Spleen (tissue), 13 donors: ENCODE measurements at places on chromosomes 4 and X. TPM values are rescaled to one million over a fixed set of nuclear protein-coding genes. Genes with fewer than 3 reads are reported as not detected.

DNA sequence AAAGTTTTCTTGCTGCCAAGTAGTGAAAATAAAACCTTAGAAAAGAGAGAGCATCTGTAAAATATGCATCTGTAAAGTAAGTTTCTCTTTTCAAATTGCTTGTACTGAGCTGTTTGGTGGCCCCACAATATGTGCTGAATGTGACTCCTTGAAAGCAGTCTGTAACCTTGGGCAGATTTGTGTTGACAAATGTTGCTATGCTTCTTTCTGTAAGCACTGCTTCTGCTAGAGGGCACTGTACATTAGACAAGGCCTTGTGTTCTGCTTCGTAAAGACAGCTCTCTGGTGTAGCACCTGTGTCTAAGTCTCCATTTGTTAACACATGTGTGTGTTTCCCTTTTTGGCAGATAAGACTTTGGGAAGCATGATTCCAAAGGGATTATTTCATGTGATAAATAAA, 56.6 kb upstream of the NRK start:
- no peak for DNase-seq

DNA sequence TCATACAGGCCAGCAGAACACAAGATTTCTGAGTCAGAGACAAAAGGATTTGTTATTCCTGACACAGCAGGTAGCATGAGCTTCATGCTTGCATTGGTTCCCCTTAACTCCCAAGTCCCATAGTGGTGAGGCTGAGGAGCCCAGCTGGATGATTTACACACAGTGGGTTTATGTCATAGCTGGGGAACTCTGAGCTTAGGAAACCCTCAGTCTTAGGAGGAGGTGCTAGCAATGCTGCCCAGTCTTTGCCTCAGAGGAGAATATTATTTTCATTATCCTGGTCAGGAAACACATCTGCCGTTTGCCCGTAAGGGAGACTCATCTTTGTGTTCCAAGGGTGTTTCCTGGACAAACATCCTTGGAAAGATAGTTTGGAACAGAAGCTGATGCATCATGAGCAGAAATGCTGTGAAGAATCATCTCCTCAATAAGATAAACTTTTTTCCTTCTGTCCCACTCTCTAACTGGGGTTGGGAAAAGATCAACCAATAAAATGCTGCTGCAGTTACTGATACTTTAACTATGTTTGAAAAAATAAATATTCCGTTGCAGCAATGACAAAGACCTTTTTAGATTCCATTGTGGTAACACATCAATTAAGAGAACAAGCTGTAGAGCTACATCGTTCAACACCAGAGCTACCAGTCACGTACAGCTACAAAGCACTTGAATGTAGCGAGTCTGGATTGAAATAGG, 146.8 kb downstream of the DCLK2 start:
- DNase-seq, result no peak

DNA sequence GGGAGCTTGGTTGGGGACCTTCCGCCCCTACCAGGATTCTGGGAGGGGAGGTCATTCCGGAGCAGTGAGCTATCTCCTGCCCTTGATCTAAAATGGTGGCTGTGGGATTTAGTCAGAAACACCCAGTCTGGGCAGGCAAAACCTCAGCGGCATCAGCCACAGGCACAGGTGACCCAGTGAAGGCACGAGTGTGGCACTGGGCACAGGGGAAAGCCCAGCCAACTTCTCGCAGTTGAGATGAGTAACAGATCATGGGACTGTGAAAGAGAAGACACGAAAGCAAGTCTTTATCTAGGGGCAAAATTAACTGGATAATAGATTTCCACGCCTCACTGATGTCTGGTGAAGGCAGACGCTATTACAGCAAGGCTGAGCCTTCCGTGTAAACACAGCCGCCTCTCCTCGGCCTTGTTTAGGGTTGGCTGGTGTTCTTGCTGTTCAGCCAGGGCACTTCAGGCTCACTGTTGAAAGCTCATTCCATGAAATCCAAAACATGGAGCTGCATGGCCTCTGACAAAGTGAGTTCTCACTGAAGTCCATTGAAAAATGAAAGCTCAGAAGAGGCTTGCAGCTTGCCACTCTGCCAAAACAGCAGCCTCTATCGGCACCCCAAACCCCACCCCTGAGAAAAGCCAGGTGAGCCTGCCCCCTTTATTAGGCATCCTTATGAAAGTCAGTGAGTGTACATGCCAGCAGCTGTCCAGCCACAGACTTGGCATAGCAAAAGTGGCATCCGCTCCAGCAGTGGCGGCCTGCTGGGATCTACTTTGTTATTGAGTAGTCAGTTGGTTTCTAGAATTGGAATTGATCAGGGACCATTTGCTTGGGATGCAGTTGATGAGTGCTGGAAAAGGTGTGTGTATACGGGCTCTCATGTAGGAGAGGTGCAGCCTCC, 102.3 kb upstream of the MTM1 start:
- no peak for DNase-seq

DNA sequence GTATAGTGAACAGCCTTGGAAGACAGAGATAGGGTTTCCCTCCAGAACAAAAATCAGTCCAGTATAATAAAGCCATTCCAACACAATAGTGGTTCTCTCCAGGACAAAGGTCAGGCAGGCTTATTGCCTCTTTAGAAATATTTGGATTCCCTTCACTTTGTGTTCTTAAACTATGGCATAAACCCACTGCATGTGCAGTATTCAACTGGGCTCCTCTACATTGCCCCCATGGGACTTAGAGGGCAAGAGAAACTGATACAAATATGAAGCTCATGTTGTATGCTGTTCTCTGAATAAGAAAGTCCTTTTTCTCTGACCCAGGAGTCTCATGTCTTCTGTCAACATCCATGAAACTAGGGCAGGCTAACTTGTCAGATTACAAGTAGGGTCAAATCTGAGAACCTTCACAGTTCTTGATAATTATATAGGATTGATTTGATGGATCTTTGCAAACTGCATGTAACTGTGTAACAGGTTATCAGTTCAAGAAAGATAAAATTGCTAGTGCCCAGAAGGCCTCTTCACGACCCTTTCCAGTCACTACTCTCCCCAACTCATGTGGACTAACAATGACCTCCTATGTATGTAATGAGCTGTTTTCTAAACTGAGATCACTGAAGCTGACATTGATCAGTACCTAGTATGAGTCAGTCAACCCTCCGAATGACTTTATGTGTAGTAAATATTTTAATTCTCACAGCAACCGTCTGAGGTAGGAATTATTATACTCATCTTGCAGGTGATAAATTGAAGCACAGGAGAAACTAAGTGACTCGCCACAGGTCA, 31.9 kb upstream of the FAM9C start:
- no peak for DNase-seq

DNA sequence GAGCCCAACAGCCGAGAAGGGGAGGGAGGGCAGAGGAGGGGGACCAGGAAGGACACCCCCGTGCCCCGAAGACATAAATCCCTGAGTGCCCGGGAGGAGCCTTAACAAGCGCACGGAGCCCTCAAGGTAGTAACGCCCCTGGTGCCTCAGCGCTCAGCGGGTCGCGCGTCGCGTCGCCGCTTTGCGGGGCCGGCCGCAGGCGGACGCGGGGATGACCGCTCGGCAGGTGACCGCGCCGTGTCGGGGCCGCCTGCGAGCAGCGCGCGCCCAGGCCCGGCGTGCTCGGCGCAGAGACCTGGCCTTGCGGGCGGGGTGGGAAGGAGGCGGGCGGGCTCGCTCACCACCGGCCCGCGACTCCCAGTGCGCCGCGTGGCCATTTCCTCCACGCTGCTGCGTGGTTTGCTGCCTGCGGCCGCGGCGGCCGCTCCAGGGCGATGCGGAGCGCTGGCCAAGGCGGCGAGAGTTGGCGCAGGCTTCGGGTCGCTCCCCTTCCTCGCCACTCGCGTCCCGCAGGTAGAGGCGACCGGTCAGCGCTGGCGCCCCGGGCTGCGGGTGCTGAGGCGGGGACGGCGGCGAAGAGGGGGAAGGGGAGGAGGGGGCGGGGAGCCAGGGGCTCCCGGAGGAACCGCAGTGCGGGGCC, 632 bp downstream of the CCSER1 start:
- peak; percentile 89 for DNase-seq

DNA sequence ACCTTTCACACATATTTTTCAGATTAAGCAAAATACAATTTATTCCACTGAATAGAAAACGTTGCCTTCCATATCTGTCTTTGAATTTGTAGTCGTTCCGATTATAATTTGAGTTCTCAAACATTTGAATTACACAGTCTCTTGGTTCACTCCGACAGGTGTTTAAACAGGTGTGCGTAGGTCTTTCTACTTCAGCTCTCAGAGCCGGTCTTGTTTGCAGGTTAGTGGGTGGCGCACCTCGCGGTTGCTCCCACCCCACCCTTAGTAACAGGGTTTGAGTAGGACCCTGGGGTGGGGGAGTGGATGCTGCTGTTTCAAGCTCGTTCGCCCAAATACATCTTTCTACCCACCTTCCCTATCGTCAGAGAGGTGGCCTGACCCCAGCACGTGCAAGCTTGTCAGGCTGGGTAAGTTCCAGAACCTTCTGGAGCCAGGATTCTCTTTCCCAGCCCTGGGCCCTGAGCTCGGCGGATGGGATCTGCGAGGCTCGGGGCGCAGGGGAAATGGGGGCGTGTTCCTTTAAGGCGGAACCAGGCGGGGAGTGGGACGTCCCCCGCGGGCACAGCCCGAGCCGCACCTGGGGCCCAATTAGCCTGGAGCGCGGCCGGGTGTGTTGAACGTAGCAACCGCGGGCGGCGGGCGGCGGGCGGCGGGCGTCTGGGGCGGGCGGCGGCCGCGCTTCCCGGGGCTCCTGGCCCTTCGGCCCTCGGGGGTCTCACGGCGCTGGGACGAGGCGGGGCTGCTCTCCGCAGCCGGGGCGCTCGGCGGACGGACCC, at the start of gene FAM149A:
FAM149A (plus strand) TSS at position 591 of the 776 bp plus-strand sequence.
- DNase-seq, result peak; percentile 86

GRCh38 chr4:20268028-20268427, 16.3 kb downstream of the SLIT2 start:
- DNase-seq, result no peak

GRCh38 chr4:140070973-140071372, 83.0 kb downstream of the MAML3 start:
- no peak for DNase-seq

The CTAG2 gene
- not detected for polyA plus RNA-seq

- DNase-seq, result no peak
Measured at GRCh38 chr4:174334628-174335027, 50.9 kb downstream of the CEP44 start.

The ETDA gene
- not detected for polyA plus RNA-seq

The MAOA gene
- polyA plus RNA-seq, result 7.2 TPM

DNA sequence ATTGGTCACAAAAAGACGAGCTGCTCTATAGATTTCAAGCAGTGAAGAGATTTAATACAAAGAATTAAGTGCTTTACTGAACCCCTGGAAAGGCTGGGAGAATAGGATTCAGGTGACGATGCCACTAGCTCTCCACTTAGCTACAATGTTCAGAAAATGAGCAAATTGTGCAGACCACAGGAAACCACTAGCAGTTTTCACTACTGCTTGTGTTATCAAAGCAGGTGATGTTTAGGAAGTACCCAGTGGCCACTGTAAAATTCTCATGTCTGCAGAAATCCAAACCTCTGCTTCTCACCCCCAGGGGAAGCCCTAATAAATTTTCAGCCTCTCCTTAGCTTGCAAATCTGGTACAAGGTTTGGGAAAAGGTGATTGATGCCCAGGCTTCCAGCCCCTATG, 165.1 kb downstream of the IL1RAPL1 start:
- no peak for DNase-seq

The NMU gene
- not detected for polyA plus RNA-seq

The CCDC110 gene
- polyA plus RNA-seq, result 0.20 TPM

GRCh38 chr4:3253808-3254207, 4.8 kb downstream of the MSANTD1 start:
- DNase-seq, result peak; percentile 71

GRCh38 chr4:73976217-73976616, 5.6 kb downstream of the PF4 start:
- no peak for DNase-seq

The TMEM150C gene
- polyA plus RNA-seq, result 4.5 TPM

- no peak for DNase-seq
Measured at GRCh38 chrX:149007423-149007822, 497.7 kb downstream of the IDS start.

DNA sequence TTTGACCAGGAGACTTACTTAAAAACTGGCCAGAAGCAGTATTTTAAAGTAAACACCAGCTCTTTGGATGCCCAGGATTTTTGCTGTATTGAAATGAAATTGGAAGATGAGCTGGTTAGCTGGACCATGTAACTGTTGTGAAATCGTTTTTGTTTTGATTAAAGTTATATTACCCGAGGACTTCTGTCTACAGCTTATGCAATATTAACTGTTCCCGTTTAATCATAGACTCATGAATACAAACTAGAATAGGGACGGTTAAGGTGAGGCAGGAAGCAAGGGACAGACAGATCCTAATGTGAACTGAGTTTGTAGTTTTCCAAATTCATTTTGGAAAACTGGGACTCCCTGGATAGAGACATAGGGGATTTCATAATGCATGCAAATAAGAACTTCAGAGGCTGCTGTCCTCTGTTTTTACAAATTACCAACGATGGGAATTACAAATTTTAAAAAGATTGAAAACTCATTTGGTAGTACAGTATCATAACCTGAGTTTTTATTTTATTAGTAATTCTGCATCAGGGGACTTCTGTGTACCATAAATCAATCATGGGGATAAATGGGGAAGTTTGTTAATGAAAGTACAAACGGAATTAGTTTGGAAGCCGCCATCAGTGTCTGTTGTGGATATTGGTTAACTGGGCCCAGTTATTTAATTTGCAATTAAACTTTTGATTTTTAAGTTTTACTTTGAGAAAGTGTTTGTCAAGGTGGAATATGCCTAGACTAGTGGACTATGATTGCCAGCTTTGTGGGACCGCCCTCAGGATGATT, 304.4 kb downstream of the AFF2 start:
- DNase-seq, result no peak

DNA sequence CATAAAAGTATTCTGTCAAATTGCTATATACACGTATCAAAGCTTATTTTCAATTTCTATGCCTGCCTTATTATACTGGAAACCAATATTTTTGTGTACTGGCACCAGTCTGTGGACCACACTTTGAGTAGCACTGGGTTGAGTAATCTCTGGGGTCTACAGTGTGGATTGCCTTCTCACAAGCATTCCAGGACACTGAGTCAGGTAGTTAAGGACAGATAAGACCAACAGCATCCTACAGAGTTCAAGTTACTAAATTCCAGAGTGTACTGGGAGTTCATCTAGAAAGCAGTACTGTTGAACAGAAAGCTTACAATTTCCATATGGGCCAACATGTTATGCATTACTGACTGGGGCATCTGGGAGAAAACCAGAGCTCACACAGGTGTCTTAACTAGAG, 61.8 kb downstream of the VMA21 start:
- no peak for DNase-seq

DNA sequence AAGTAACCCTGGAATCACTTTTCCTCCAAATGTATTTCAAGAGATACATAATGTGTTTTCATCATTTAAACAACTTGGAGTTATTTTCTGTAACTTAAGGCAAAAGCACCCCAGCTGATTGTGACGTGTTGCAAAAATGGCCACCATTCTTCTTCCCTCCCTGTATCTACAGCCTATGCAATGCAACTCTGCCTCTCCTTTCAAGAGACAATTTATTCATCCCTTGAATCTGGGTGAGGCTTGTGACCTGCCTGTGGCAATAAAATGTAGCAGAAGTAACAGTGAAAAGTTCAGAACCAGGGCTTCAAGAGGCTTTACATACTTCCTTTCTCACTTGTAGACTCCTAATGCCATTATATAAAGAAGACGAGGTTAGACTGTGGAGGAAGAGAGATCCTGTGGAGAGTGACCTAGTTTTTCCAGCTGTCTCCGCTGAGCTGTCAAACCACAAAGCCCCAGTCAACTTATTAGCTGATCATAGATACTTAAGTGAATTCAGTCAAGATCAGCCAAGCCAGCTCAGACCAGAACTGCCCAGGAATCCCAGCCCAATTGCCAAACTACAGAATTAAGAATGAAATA, 81.0 kb upstream of the KLF3 start:
- DNase-seq, result no peak
